ENCODE measurements at places on chromosomes 2 and 18.

DNA sequence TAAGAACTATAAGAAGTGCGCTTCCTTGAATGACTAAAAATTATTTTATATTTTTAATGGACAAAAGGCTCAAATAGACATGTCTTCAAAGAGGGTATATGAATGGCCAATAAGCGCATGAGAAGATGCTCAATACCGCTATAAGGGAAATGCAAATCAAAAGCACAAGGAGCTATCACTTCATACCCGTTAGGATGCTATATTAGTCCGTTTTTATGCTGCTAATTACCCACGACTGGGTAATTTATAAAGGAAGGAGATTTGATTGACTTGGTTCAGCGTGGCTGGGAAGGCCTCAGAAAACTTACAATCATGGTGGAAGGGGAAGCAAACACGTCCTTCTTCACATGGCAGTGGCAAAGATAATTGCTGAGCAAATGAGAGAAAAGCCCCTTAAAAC, 20.5 kb upstream of the PPP4R1 start:
- no peak for DNase-seq

DNA sequence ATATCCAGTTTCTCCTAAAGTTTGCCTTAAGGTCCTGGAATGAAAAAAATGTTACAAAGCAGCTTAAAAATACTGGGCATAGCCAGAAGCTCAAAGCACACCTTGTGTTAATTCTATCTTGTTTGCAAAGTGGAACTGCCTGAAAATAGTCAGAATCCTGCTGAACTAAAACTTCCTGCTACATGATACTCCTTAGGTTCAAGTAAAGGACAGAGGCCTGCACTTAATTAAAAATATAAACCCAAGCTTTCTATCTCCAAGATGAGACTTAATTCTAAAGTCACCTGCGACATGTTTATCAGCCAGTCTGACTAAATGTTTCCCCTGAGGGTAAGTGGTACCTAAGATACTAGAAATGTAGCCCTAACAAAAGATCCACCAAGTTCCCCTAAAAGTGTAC, 103.4 kb downstream of the CHST9 start:
- no peak for DNase-seq

GRCh38 chr18:54906331-54907185, 52.7 kb downstream of the CCDC68 start:
- DNase-seq, result no peak

- DNase-seq, result no peak
Observed at GRCh38 chr18:34077599-34077998, 147.1 kb downstream of the NOL4 start.

Data from HT1080 (cell line).